ENCODE measurements at places on chromosomes 6 and 20.

GRCh38 chr20:33789109-33789857, 21.9 kb upstream of the CHMP4B start:
- no peak for DNase-seq

DNA sequence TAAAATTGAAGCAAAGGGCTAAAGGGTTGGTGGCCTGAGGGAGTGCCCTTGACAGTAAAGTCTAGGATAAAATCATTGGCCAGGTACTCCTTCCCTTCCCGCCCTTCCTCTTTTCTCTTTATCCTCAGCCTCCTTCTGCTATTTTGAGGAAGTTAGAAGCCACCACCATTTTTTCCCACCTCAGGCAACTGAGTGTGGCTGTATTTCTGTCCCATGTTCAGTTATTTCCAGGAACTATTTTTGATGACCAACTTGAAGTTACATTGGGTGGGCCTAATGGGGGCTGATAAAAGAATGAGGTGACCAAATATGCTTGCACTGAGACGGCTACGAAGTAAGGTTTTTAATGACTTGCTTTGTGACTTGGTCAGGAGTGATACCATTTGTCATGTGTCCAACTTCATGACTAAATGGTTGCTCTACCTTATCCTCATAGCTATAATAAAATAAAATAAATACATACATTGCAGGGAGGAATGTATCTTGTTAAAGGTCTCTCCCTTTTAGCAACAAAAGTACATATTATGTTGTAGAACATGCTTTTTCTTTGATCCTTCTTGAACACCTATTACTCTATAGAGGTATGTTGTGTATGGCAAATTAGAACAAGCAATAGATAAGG, 12.0 kb downstream of the PTPN1 start:
- DNase-seq = no peak

- DNase-seq = no peak
These were observed 139.1 kb upstream of the GMDS start for GRCh38 chr6:2384528-2384927.

DNA sequence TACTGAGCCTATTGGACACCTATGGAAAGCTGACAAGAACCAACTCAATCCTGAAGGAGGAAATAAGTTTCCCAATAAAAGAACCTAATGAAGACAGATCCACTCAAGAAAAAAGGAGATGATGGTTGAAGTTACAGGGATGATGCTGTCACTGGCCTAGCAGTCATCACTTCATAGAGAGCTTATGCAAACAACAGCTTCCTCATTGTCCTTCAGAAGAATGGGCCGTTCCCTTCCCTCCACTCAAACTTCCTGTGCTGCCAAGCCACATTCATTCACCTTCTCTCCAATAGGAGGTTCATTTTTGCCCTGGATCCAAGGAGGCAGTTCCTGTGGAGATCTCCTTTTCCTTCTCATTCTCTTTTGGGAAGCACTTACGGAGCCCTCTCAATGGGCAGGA, 13.8 kb upstream of the PM20D2 start:
- DNase-seq = no peak

- DNase-seq = peak; percentile 30
These were observed 476 bp downstream of the IGF2R start for GRCh38 chr6:159969204-159969912.

DNA sequence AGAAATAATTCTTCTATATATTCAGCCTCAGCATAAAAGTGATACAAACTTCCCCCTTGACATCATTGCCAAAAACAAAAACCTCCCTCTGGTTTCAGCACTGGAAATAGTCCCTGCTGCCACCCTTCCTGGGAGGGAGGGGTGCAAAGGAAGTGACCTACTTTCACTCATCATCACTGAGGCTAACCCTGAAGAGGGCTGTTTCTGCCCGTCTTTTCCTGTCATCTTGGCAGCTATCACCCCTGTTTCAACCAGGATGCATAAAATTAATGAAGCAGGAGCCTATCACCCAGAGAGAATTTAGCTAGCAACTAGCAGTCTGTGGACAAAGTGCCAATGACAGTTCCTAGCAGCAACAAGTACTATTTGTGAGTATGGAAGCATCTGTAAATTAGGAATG, 397.8 kb downstream of the LAMA2 start:
- DNase-seq = peak; percentile 76

DNA sequence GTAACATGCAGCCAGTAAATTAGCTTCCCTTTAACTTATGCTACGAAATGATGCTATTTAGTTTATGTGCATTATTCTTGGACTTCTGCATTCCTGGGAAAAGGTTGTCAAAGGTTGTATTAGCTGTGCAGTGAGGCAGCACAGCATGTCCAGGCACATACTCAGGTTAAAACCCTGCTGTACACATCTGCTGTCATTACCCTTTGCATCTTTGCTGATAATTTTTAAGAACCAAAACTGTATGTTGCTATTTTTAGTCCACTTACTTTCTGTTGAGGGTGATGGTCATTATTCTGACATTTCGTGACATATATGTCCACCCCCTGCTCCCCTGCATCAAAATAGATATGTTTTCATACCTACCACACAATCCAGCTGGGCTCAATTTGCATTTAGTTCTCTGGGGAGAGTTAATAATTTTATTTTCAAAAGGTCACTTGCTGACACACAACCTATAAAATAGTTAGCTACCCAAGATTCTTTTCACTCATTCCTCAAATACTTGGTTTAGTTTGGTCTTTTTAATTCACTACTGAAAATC, 142.5 kb upstream of the SPACA1 start:
- DNase-seq = no peak

DNA sequence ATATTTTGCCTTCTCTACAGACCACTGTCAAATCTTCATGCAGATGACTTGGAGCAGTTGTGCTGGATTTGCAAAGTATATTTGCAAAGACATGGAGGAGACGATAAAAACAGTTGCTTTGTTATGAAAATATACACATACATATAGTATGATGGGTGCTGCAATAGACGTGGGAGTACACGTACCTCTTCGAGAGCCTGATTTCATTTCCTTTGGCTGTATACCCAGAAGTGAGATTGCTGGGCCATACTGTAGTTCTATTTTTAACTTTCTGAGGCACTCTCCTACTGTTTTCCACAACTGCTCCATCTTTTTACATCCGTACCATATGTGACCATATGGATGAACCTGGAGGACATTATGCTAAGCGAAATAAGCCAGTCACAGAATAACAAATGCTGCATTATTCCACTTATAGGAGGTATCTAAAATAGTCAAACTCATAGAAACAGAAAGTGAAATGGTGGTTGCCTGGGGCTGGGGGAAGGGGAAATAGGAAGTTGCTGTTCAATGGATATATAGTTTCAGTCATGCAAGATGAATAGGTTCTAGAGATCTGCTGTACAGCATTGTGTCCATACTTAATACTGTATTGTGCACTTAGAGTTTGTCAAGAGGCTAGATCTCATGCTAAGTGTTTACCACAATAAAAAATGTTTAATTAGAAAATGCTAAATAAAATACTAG, 223.8 kb downstream of the HAO1 start:
- DNase-seq = no peak

DNA sequence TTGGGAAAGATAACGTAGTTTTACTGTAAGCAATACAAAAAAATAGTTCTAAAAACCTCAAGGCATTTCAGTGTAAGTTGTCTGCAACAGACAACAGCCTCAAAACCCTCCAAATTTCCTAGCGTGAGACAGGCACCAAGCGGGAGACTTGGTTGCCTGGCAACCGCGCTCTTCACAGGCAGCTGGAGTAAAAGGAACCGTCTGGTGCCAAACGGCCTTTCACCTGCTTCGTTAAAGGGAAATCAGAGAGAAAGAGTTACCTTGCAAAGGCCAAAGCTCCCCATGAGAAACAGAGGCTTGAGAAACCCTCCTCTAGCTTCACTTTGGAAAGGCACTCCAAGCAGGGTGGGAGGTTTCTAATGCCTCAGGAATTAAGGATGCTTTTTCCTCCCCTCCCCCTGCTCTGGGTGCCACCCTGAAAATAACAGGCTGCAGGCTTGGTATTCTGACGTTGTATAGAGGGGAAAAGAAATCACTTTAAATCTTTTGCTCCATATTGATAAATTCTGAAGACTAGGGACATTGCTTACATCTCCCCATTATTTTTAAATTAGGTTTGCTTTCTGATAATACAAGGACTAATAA, 129.7 kb upstream of the UFL1 start:
- peak; percentile 7 for DNase-seq

DNA sequence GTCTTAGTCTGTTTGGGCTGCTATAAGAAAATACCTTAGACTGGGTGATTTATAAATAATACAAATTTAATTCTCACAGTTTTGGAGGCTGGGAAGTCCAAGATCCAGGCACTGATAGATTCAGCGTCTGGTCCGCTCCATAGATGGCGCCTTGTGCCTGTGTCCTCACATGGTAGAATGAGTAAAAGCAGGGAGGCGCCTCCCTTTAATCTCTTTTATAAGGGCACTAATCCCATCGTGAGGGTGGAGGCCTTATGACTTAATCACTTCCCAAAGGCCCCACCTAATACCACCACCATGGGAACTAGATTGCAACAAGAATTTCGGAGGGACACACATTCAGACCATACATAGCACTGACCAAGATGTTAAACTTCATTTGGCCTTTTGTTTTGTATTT, 91.2 kb upstream of the TMEM181 start:
- DNase-seq = peak; percentile 18

All from activated naive CD4-positive, alpha-beta T cell treated with anti-CD3 and anti-CD28 coated beads for 36 hours (primary cell).